ENCODE measurements at places on chromosomes 4 and X.

- DNase-seq: no peak
Observed at GRCh38 chr4:80255329-80256095, 11.0 kb upstream of the FGF5 start.

DNA sequence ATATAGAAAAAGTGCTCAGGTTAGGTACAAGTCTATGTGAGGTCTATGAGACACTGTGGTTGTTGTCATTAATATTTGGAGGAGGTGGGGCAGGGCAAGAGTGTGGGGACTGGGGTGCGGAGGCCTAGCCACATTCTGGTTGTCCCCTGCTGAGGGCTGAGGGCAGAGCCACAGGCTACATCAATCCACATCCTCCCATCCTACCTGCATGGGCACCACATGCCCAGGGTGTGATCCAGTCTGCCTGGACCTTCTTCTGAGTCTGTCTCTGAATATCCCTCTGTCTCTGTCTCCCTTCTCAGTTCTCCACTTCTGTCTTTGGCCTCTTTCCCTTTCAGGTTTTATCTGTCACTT, 1.2 kb upstream of the GATA1 start:
- no peak for DNase-seq

GRCh38 chr4:22900876-22901275, 208.1 kb downstream of the GBA3 start:
- DNase-seq: peak; percentile 22

GRCh38 chrX:31024866-31025265, 47.0 kb downstream of the FTHL17 start:
- no peak for DNase-seq

DNA sequence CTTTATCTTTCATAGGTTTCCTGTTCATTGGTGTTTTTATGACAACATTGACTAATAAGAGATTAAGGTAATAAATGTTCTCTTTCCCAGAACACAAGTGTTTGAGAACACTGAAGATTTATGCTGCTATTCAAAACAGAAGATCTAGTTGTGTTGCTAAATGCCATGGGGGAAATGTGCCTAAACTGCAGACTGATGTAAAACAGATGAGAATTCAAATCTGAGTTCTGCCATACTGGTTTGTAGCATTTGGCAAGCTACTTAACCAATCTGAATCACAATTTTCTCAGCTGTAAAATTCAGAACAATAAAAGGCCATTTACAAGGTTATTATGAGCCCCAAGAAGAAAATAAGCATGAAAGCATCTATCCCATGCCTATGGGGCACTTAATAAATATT, 2.3 kb downstream of the SLC10A6 start:
- no peak for DNase-seq

GRCh38 chrX:147565237-147565636, 346.5 kb upstream of the FMR1 start:
- no peak for DNase-seq

DNA sequence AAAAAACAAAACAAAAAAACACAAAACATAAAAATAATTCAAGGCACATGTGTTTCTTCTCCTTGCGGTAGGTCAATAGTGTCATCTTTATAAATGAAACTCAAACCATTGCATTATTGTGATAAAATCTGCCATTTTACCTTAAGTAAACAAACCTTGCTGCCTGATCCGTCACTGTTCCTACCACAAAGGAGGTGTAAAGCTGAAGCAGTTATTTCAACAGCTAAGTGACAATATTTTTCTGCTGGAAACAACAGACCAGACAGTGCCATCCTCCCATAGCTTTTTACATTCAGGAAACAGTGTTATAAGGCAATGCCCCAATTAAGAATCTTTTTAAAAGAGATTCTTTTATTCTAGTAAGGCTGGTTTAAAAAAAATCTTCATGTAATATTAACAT, 242.7 kb downstream of the PPP1R2C start:
- no peak for DNase-seq

DNA sequence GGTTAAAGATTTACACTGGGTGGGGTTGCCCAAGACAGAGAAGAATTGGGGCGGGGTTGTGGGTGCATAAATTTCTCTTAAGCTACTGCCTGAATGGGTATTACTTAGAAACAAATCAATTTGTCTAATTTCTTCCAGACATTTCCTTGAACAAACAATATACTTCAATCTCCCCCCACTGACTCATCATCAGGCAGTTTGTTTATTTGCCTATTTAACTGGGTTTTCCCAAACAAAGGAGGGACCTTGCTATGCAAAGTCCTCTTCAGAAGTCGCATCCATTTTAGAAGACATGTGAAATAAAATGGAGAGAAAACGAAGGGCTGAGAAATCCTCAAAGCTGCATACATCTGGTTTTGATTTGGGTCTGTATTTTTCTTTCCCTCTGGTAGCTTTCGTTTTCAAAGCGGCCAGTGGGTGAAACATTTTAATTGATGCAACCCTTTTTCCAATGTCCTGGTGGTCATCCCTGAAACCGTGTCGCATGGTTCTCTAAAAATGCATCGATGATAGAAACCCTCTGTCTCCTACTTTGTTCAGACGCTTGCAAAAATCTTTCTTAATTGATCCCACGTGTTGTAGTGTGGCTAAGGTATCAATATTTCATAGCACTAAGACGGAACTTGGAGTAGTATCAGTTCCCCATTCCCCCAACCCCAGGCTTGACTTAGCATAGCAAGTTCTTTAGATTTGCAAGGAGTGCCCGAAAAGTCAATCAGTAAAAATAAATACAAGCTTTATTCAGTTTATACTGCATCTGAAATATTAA, 115.1 kb upstream of the MXRA5 start:
- peak; percentile 22 for DNase-seq

- no peak for DNase-seq
Observed at GRCh38 chr4:78167510-78167909, 110.4 kb downstream of the FRAS1 start.
